Activated T-helper 1 cell treated with Interleukin-2 at 50 U/mL for 16 hours (primary cell): ENCODE measurements at places on chromosomes 2 and 18.

DNA sequence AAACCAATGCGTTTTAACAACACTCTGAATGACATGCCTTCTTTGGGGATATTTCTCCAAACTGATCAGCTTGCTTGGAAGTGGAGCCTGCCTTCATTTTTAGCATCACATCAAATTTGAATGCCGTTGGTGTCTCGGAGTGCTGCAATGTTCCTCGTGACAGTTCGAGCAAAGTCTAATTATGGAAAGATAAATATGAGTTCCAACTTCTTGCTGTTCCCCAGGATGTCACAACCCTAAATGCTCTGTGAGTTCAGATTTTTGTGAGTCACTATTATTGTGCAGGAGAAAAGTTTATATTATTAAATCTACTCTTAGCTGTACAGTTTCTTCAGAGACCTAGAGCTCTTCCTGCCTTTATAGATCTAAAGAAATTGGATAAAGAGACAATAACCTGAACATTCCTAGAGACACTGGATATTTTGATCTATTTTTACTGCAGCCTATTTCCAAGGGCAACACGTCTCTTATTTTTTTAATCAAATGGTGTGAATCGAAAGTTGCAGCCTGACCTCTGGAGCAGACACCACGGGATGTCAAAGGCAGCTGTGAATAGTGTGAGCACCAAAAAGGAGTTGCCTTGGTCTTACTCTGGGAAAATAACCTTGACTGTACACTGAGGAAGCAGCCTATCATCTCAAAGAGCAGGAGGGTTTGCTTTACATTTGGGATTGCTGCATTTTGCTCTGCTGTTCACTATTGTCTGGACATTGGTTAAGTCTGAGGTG is 330.1 kb downstream of the TDRD15 start:
- no peak for DNase-seq

DNA sequence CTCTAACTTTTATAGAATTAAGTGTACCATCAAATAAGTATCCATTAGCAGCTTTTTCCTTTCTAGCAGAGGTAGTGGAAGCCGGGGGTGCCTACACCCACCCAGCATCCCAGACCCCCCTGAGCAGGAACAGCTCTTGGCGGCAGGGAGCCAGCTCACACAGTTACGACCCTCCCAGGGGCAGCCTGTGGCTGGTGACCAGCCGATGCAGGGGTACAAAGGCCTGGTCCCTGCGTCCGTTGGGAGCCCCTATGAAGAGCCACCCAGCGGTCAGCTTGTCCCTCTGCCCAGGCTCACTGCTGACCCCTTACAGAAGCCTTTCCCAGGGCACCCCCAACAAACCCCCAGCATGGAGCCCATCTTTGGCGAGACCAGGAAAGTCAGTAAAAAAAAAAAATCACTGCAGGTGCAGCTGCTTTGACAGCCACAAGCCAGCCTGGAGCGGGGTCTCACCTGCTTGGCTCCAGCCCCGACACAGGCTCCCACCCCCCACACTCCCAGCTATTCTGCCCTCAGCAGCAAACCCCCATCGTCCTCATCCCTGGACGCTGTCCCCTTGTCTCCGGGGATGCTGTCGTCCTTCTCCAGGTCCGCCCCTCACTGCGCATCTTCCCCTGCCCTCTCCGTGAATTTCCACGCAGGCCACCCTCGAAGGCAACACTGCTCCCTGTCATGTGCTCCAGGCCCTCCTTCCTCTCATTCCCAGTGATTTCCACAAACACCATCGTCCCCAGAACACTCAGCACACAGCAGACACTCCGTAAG is 43.1 kb downstream of the GPC1 start:
- DNase-seq: no peak

GRCh38 chr2:98731894-98732349 is 990 bp upstream of the MGAT4A start:
- DNase-seq: no peak

DNA sequence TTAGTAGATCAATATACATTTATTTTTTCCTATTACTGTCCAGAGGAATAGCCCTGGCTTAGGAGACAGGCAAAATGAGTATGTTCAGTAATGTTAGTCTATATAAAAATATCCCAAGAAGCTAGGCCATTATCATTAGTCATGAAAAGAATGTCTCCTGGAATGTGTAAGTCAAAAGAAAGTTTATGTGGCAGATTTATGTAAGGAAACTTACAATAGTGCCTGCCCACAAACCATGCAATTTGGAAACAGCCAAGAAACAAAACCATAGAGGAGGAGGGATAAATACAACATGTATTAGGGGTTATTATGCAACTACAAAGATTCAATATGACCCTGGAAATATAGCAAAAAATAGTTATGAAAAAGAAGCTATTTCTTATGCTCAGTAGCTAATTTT is 96.3 kb downstream of the NOL4 start:
- DNase-seq: no peak

GRCh38 chr2:25700221-25700660 is 26.9 kb upstream of the DTNB start:
- no peak for DNase-seq
